ENCODE measurements at places on chromosomes 1 and 21.

- H3K27me3 ChIP-seq, result peaks cover 3% of the 10 kb centered on the region
- H3K4me1 ChIP-seq, result peaks cover 22% of the 10 kb centered on the region
- DNase-seq, result no peak
- H3K27ac ChIP-seq, result no peak overlapping the region
Observed at GRCh38 chr1:228803421-228803820, 68.1 kb downstream of the RHOU start.

GRCh38 chr1:174190691-174191199, 31.4 kb downstream of the RABGAP1L start:
- no peak for DNase-seq
- no peak overlapping the region for H3K4me3 ChIP-seq
- peak overlapping the region; percentile 13 for H3K27ac ChIP-seq
- H3K4me1 ChIP-seq, result no peaks in the 10 kb centered on the region
- no peaks in the 10 kb centered on the region for H3K27me3 ChIP-seq

- peaks cover 5% of the 10 kb centered on the region for H3K4me1 ChIP-seq
- H3K27ac ChIP-seq, result no peak overlapping the region
- H3K4me3 ChIP-seq, result no peak overlapping the region
- H3K36me3 ChIP-seq, result peaks cover 22% of the 10 kb centered on the region
- H3K27me3 ChIP-seq, result no peaks in the 10 kb centered on the region
Observed at GRCh38 chr1:233261695-233262094, 33.8 kb downstream of the PCNX2 start.

DNA sequence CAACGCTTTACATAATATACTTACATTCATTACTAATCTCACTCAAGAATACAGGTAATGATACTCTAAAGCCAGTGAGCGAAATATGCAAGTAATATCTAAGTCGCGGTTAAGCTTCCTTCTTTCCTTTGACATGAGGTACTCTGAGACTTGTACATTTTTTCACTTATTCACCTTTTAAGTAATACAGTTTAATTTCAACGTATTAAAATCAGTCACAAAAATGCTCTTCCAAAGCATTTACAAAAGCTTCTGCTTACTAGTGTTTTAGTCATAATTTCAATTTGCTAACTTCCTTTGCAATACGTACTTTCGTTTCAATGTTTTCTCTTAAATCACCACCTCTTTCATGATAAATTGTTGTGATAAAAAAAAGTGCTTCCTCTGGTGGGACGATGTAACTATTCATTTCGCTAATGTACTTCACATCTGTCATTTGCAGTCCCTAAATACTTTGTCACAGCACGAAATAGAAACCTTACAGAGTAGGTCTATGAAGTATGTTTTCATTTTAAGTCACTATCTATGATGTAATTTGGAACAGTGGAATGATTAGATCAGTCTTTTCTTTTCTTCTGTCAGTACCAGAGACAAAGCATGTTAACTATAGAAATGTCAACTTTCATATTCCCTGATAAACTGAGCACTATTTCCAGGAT, 34.0 kb upstream of the ADGRL4 start:
- H3K27ac ChIP-seq, result no peak overlapping the region
- no peaks in the 10 kb centered on the region for H3K36me3 ChIP-seq

GRCh38 chr1:225539069-225539468, 111.2 kb upstream of the LBR start:
- peak overlapping the region; percentile 10 for H3K27ac ChIP-seq
- H3K27me3 ChIP-seq, result no peaks in the 10 kb centered on the region
- peaks cover 2% of the 10 kb centered on the region for H3K36me3 ChIP-seq
- DNase-seq, result no peak

DNA sequence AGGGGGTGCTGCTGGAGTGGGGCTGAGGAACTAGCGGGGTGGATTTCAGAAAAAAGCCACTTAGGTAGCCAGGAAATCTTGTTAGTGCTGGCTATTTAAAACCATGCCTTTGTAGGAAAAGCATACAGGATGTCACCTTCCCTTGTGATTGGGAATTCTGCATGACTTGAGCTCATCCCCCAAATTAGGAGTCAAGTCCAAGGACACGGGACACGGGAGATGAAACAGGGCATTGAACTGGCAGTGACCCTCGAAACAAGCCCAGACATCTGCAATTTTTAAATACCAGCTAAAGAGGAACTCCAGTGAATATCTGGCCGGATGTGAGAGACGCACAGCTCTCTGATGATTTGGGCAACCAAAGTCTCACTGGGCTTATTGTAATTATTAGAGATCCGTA, 32.8 kb downstream of the C2CD2 start:
- H3K4me3 ChIP-seq, result no peak overlapping the region
- H3K4me1 ChIP-seq, result peaks cover 11% of the 10 kb centered on the region
- no peaks in the 10 kb centered on the region for H3K27me3 ChIP-seq
- H3K36me3 ChIP-seq, result peaks cover 6% of the 10 kb centered on the region
- no peak for DNase-seq

DNA sequence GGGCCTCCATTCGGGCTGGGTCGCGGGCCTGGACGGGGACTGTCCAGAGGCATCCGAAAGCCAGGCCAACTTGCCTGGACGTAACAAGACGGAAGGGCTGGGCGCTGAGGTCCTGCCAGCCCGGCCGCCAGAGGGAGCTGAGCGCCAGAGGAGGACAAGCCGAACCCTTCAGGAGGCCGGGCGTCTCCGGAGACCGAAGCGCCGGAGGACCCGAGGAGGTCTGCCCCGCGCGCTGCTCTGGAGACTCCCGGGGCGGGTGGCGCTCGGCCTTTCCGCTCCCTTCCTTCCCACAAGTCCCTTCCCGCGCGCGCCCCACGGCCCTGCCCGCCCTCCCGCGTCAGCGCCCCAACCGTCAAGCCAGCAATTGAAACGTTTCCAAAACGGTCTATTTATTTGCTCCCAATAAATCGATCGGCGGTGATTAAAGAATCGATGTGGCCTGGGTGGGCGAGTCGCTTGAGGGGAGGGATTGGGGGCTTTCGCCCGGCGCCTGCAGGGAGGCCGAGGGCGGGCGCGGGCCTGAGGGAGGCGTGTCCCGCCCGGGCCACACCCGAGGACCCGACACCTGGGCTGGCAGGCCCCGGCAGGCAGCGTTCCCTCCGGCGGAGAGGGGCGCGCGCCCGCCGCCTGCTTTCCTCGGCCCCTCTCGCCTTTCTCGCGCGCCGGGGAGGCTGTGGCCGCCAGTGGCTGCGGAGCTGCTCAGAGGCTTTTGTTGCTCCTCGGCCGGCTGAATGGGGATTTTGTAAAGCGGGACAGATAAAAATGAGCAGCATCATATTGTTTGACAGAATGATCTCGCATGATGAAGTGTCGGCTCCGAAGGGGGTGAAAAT, 5.2 kb upstream of the FOXD3 start:
- no peak overlapping the region for H3K27ac ChIP-seq
- no peaks in the 10 kb centered on the region for H3K36me3 ChIP-seq
- DNase-seq, result peak; percentile 57
- peaks cover 8% of the 10 kb centered on the region for H3K4me1 ChIP-seq
- H3K4me3 ChIP-seq, result peak overlapping the region; percentile 53
- H3K27me3 ChIP-seq, result peaks cover 89% of the 10 kb centered on the region

DNA sequence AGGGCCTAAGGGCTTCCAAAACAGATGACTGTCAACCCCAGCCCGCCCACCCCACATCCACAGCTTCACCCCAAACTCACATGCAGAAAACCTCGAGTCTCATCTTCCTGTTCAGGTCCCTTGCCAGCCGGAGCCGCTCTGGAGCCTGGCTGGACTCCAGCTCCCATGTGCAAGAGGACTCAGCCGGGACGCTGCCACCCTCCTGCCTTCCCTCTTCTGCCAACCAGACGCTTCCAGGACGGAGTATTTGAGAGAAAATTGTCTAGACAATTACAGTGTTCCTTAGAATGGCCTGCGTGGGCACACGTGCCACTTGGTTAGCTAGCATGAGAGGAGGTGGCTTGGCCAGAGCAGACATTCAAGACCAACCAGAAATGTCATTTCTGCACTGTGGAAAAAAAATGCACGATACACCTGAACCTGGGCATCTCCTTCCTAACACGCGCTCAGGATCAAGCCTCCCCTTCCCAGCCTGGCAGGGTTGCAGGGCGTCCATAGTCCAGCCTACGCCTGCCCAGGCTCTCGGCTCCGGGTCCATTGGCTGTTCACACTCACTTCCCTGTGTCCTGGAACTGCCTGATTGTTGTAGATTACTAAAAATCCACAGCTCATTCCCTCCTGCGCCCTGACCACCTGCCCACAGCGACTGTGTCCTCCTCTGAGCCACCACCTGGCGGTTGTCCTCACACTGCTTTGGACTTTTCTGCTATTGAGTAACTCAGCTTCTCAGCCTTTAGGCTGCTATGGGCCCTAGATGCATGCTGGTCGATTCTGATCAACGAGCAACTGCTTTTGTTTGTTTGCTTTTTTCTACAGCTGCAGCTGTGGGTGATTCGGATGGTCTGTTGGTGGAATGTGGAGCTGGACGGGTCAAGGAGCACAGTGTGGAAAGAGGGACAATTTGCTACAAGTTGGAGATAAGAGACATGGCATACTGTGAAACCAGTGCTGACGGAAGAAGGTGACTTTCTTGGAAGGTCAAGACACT, at the start of gene CLDN14:
Gene CLDN14, minus strand, starts transcription at position 708 of the 988 bp plus-strand sequence. CDS start 18,427 bp downstream, outside the sequence.
- H3K36me3 ChIP-seq, result no peaks in the 10 kb centered on the region
- no peak for DNase-seq
- H3K27me3 ChIP-seq, result no peaks in the 10 kb centered on the region
- peak within 1 kb of the TSS; percentile 78 for H3K27ac ChIP-seq
- H3K4me1 ChIP-seq, result peaks cover 49% of the 10 kb centered on the region
- no peak within 1 kb of the TSS for H3K4me3 ChIP-seq

DNA sequence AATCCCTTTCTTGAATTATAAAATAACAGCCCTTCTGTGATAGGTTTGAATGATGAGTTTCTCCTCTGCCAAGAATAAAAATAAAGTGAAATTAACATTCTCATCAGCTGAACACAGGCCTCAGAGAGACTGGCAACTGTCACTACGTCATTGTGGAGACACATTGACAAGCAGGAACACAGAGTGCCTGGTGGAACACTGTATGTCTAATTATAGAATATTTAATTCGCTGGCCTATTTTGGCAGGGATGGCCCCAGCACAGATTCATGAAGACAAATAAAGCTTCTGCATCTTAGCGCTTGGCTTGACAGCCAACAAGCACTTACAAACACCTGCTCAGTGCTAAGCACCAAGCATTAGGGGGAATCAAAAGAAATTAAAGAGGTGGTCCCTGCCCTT, 52.0 kb upstream of the SMYD2 start:
- H3K27ac ChIP-seq, result no peak overlapping the region
- H3K27me3 ChIP-seq, result peaks cover 47% of the 10 kb centered on the region
- DNase-seq, result no peak
- no peak overlapping the region for H3K4me3 ChIP-seq
- H3K36me3 ChIP-seq, result no peaks in the 10 kb centered on the region

DNA sequence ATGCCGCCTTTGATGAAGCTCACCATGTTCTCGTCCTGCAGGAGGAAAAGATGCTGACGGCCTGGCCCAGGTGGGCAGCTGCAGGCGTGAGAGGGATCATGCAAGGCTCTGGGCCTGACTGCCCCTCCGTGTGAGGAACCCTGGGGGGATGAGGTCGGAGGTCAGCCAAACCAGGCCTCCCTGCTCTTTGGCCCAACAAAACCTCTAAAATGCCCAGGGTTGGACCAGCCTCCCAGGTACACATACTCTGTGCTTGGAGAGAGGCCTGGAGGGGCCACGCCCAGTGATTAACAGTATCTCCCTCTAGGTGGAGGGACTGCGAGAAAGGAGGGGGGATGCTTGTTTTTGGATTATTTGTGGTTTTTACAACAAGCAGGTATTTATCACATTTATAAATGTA, 21.1 kb downstream of the TTC39A start:
- H3K27me3 ChIP-seq, result no peaks in the 10 kb centered on the region
- no peak for DNase-seq
- peaks cover 5% of the 10 kb centered on the region for H3K4me1 ChIP-seq
- no peak overlapping the region for H3K27ac ChIP-seq
- H3K4me3 ChIP-seq, result no peak overlapping the region
- H3K36me3 ChIP-seq, result no peaks in the 10 kb centered on the region

GRCh38 chr1:168288311-168289052, 7.8 kb downstream of the TBX19 start:
- H3K4me3 ChIP-seq, result no peak overlapping the region
- H3K4me1 ChIP-seq, result peaks cover 9% of the 10 kb centered on the region
- no peaks in the 10 kb centered on the region for H3K36me3 ChIP-seq
- no peaks in the 10 kb centered on the region for H3K27me3 ChIP-seq

GRCh38 chr1:198467342-198467741, 73.1 kb downstream of the ATP6V1G3 start:
- H3K27ac ChIP-seq, result no peak overlapping the region
- no peaks in the 10 kb centered on the region for H3K36me3 ChIP-seq
- no peak for DNase-seq

DNA sequence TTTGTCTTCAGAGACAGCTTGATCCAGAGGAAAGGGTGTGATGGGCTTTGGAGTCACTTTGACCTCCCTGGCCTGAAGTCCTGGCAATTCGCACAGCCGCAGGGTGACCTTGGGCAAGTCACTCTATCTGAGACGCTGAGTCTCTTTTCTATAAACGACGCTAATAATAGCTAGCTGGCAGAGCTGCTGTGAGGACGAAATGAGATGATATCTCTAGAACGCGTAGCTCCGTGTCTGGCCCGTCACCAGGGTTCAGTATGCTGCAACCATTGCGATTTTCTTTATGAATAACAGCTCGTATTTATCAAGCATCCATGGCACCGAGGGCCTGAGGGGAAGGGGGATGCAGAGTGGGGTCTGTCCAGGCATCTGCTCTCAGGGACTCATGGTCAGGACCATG, 58.7 kb downstream of the IGSF21 start:
- no peaks in the 10 kb centered on the region for H3K36me3 ChIP-seq
- H3K27me3 ChIP-seq, result peaks cover 52% of the 10 kb centered on the region
- peaks cover 11% of the 10 kb centered on the region for H3K4me1 ChIP-seq
- DNase-seq, result no peak
- H3K27ac ChIP-seq, result no peak overlapping the region
- no peak overlapping the region for H3K4me3 ChIP-seq

- H3K27me3 ChIP-seq, result no peaks in the 10 kb centered on the region
- H3K4me3 ChIP-seq, result peak within 1 kb of the TSS; percentile 88
- peak within 1 kb of the TSS; percentile 97 for H3K27ac ChIP-seq
- H3K4me1 ChIP-seq, result peaks cover 21% of the 10 kb centered on the region
- peak; percentile 95 for DNase-seq
- H3K36me3 ChIP-seq, result peaks cover 4% of the 10 kb centered on the region
Observed at GRCh38 chr1:211258756-211259637, at the start of gene RCOR3. Gene RCOR3 (plus strand): TSS chr1:211259366. CDS start chr1:211259561, 195 bp downstream.

DNA sequence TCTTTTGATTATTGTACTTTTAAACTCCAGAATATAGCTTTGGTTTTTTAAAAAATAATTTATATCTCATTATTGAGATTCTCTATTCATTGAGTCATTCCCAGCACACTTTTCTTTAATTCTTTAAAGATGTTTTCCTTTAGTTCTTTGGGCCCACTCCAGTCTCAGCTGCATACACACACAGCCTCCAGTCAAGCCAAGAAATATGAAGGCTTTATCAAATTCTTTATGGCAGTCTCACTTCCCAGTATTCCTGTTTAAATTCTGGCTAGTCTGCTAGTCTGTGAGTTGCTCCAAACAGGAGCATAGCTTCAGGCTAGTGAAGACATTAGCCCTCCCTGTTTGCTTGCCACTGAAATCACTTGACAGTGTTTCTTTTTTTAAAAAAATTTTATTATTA, 61.2 kb downstream of the CRP start:
- no peaks in the 10 kb centered on the region for H3K27me3 ChIP-seq
- H3K4me3 ChIP-seq, result no peak overlapping the region
- DNase-seq, result no peak
- H3K4me1 ChIP-seq, result no peaks in the 10 kb centered on the region
